ENCODE measurements at places on chromosomes 11 and 22. TPM values are rescaled to one million over a fixed set of nuclear protein-coding genes. Genes with fewer than 3 reads are reported as not detected.

The KCNK4 gene
- not detected for total RNA-seq

The ENTHD1 gene
- not detected for total RNA-seq

The CFAP300 gene
- total RNA-seq: 16.8 TPM

The TENM4 gene
- 35.3 TPM for total RNA-seq

The OR51B5 gene
- total RNA-seq: not detected

The KDM4E gene
- total RNA-seq: not detected

The CPT1B gene
- total RNA-seq: 0.52 TPM

The OR2AT4 gene
- total RNA-seq: not detected

The APOA5 gene
- not detected for total RNA-seq

The MS4A3 gene
- total RNA-seq: not detected

The RFPL3 gene
- not detected for total RNA-seq

The MMP27 gene
- total RNA-seq: not detected

The C11orf65 gene
- total RNA-seq: 1.0 TPM

The MIAT gene
- total RNA-seq: 0.39 TPM

The SESN3 gene
- 4.7 TPM for total RNA-seq

The CELF1 gene
- 58.6 TPM for total RNA-seq

The SLC2A11 gene
- total RNA-seq: 10.7 TPM

The RTN3 gene
- 115 TPM for total RNA-seq

Data from epithelial cell of alveolus of lung (primary cell).